ENCODE measurements at places on chromosomes 3 and 15. TPM values are rescaled to one million over a fixed set of nuclear protein-coding genes. Genes with fewer than 3 reads are reported as not detected.

Gene ZNF774
- total RNA-seq, result 6.1 TPM

Gene DNAJB8
- total RNA-seq, result not detected

Gene CCRL2
- 1.1 TPM for total RNA-seq

Gene CRTC3
- total RNA-seq, result 17.9 TPM

Gene DCLK3
- total RNA-seq, result 11.2 TPM

Gene CMC1
- 8.9 TPM for total RNA-seq

Gene RPL15
- 2,822 TPM for total RNA-seq

Gene RASL12
- 1.4 TPM for total RNA-seq

Gene RTF1
- 59.0 TPM for total RNA-seq

Gene FETUB
- not detected for total RNA-seq

Gene RPL14
- 165 TPM for total RNA-seq

Gene GADL1
- total RNA-seq, result 0.47 TPM

Gene UTS2B
- total RNA-seq, result 1.6 TPM

Gene GOLGA8G
- total RNA-seq, result not detected

Gene CAMK1
- 56.1 TPM for total RNA-seq

Gene MESP1
- 1.6 TPM for total RNA-seq

Gene ROPN1
- 0.16 TPM for total RNA-seq

Gene GPD1L
- 78.8 TPM for total RNA-seq

Gene CD47
- 352 TPM for total RNA-seq

Gene AGBL1
- total RNA-seq, result 0.47 TPM

Gene IGSF10
- total RNA-seq, result 0.31 TPM

Gene HTR3D
- not detected for total RNA-seq

Gene MOBP
- 0.94 TPM for total RNA-seq

Gene MUSTN1
- not detected for total RNA-seq

All from occipital lobe (tissue), 3 donors.